ENCODE measurements at places on chromosomes 4 and X.

DNA sequence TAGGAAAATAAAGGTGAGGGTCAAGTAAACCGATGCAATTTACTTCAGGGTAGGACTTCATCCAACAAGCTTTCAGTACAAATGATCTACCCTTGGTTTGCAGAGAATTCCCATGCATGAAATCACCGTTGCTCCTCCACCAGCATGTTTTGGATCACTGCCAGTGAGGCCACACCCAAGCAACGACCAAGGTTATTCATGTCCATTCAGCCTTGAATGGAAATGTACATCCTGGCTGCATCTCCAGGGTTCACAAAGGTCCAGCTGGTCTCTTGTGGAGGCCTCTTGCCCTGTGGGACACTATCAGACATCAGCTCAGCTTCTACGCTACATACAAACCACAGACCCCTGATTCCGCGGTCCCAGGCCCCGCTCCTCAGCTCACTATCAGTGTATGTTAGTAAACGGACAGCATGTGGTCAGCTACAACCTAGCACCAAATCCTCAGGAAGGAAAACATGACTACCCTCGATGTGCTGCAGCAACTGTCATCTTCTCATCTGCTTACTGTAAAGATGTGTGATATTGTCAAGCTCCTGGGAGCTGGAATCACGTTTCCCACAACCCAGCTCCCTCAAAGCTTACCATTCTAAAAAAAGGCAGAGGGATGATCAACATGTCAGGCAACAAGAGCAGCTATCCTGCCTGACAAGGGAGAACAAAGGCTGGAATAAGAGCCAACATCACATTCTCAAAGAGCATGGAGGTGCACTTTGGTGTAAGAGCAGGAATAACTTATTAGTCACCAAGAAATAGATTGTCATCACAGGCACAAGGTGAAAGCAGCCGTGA, 4.9 kb downstream of the LYAR start:
- no peak for DNase-seq

GRCh38 chrX:41857670-41858069, 65.7 kb downstream of the CASK start:
- no peak for DNase-seq

DNA sequence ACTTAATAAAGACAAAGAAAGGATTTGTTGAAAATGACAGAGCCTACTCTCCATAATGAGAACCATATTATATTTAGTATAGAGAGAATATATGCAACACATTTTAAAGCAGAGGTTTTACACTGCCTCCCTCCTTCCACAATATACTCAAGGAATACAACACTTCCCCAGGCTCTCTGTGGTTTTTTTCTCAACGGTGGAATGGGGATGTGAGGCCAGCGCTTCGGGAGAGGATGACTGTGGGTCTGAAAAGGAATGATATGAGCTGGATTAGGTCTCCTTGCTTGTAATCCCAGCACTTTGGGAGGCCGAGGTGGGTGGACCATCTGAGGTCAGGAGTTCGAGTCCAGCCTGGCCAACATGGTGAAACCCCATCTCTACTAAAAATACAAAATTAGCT, 348.7 kb upstream of the KLF3 start:
- no peak for DNase-seq

DNA sequence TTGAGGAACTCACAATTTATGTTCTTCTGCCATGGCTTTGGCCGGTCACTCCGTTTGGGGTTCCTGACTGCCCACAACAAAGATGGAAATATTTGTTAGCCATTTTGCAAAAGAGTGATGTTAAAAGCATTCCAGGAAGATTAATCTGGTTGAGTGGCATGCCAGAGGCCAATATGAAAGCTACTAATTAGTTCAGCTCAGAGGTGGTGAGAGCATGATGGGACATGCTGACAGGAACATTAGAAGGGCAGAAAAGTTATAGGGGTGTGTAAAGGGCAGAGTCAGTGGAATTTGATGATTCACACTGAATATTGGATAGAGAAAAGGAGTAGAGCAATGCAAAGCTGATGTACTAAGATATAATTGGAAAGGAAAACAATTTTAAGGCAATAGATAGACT, 94.4 kb downstream of the TLL1 start:
- DNase-seq, result no peak

DNA sequence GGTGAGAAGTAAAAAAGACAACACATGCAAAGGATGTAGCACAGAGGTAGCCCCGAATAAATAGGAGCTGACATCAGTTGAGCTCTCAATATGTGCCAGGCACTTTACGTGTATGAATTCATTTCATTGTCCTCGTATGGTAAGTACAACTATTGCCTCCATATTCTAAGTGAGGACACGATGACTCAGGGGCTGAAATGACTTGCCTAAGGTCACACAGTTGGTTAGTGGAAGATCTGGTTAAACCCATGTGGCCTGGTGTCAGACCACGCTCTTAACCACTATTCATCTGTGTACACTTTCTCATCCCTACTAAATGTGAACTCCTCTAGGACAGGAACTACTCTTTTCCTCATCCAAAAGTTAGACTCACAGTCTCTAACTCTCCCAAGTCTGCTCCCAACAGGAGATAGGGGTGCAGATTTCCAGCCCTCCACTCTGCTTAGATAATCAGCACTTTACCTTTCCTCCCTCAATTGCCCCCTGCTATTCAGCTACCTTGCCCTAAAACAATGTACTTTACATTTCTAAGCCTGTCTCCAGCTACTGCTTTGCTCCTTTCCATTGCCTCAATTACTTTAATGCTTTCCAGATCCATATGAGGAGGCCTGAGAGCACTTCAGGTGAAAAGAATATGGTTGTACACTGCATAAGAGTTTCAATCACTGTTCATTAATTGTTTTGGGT, 58.8 kb upstream of the LHFPL1 start:
- DNase-seq, result no peak

DNA sequence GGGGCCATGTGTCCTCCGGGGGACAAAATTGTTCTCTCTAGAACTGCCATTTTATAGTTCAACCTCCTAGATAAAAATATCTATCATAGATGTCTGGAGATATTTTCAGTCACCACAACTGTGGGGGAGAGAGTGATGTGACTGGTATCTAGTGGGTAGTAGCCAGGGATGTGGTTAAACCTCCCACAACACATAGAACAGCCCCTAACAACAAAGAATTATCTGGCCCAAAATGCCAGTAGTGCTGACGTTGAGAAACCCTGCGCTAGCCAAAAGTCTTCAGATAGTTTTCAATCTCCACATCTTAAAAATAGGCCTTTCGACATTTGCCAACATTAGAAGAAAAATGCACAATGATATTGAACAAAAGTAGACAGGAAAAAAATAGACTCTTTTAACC, 19.0 kb upstream of the SUPT20HL2 start:
- DNase-seq, result no peak

- no peak for DNase-seq
Observed at GRCh38 chr4:100269446-100269845, 79.2 kb upstream of the DDIT4L start.

DNA sequence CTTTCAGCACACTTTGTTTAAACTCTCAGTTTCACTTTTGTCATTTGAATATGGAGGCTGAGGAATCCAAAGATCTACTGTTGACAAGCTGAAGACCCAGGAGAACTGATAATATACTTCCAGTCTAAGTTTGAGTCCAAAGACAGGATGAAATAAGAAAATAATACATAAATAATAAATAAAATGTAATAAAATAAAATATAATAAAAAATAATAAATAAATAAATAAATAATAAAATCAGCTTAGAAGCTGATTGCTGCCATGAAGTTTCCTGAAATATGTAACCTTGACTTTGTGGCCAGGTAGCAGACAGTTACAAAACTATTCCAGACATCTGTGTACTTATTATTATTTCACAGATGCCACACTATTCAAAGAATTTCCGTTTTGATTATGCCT, 55.0 kb downstream of the NPY2R start:
- DNase-seq, result no peak

DNA sequence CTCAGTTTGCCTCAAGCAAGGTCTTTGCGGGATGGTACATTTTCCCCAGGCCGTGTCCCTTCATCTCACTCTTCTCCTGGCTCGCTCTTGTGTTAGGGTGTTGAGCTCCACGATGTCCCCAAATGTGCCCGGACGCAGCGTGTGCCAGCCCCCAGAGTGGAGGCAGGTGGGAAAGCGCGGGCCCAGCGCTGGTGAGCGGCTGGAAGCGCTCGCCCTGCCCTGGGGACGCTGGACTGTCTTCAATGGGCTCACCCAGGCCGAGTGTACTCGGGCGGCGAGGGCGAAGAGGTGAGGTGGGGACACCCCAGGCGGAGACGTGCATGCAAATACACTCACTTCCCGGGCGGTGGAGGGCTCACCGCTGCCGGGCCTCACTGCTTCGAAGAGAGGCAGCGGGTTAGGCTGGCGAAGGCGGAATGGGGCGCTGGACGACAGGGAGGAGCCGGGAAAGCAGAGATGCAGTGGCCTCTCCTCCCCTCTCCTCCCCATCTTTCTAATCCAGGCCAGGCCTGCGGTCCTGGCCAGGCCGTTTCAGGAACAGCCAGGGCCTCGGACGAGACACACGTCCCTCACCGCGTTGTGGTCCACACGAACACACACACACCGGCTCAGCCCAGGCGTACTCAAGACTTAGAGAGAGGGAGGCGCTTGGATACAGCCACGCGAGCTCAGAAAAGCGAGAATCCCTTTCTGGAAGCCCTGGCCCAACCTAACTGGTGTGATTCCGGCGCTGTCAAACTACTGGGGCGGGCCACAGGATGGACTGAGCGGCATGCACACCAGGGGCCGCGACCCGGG, 2.2 kb downstream of the NKX6-1 start:
- no peak for DNase-seq

- DNase-seq, result peak; percentile 60
Observed at GRCh38 chrX:10189317-10190268, 32.8 kb downstream of the CLCN4 start.

- no peak for DNase-seq
Observed at GRCh38 chr4:6929339-6929811, 19.7 kb downstream of the TBC1D14 start.

GRCh38 chr4:94714365-94715160, 43.2 kb upstream of the BMPR1B start:
- DNase-seq, result no peak

DNA sequence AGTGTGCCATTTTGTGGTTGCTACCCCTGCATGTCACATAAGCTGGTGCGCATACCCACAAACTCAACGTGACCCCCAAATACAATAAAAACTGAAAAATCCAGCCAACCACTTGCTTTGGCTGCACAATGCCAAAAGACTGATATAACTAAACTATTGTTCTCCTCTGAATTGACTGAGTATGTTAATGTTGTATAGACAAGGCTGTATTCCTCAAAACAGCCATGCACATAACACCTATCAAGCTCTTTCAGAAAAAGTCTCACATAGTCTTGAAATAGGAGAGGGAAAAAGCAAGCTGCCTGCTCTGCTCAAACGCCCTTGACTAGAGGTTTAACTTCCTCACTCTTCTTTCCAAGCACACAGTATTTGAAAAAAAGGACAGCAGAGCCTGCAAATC, 126.4 kb upstream of the NOCT start:
- DNase-seq, result no peak

DNA sequence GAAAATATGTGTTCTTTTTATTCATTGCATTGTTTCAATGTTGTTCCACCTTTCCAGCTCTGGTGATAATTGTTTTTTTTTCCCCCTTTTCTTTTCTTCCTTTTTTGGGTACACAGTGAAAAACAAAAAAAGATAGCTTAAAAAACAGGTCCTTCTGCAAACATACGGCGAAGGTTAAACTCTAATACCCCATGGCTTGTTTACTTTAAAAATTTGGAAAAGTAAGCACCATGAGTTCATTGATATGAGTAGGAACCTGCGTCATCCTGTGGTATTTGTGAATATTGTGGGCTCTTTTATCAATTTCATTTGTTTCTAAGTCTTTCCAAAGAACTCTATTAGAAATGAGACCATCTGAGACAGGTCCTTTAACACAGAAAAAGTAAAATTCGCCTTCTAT, 123.5 kb downstream of the CHRNA9 start:
- no peak for DNase-seq

GRCh38 chrX:47697181-47697580, 38.2 kb upstream of the UXT start:
- no peak for DNase-seq

GRCh38 chr4:174284487-174284886, 776 bp downstream of the CEP44 start:
- DNase-seq, result no peak

- DNase-seq, result no peak
Observed at GRCh38 chr4:47104986-47105385, 73.6 kb downstream of the GABRB1 start.

- DNase-seq, result no peak
Observed at GRCh38 chr4:162645381-162645780, 481.6 kb upstream of the FSTL5 start.

DNA sequence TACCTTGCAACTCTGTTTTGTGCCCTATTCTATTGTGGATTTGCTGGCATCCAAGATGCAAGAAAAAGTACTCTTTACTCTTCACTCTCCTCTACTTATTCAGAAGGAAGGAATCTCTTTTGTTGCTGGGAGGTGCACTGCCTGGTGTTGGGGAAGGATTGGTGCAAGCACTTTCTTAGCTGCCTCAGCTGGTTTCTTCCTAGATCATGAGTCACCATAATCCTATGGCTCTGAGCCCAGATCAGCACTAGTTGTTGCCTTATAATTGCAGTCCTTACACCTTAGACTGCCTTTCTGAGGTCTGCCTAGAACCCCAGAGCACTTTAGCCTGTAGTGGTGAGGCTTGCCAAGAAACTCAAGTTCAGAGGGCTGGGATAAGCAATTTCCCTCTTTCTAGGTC, 37.0 kb upstream of the CT83 start:
- DNase-seq, result no peak

GRCh38 chrX:21289232-21289631, 85.0 kb upstream of the CNKSR2 start:
- no peak for DNase-seq

GRCh38 chrX:24405959-24406358, 45.5 kb downstream of the SUPT20HL1 start:
- DNase-seq, result no peak

GRCh38 chr4:90730752-90731151, 603.6 kb downstream of the CCSER1 start:
- DNase-seq, result no peak

- DNase-seq, result no peak
Observed at GRCh38 chrX:95629737-95630136, 1054.9 kb upstream of the DIAPH2 start.

DNA sequence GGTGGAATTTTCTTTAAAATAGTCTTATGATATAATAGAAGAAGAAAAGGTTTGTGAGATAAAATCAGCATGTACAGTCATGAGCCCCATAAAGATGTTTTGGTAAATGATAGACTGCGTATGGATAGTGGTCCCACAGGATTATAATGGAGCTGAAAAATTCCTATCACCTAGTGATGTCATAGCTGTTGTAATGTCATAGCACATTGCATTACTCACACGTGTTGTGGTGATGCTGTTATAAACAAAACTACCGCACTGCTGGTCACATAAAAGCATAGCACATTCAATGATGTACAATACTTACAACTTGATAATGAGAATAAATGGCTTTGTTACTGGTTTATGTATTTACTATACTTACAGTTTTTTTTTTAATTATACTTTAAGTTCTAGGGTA, 715.2 kb upstream of the HTR2C start:
- DNase-seq, result no peak

- no peak for DNase-seq
Observed at GRCh38 chrX:70444326-70444945, at the start of gene DLG3. Gene DLG3 (plus strand): TSS chrX:70444835. CDS start chrX:70445202, 367 bp downstream.

GRCh38 chr4:186932196-186932595, 208.5 kb upstream of the FAT1 start:
- no peak for DNase-seq

Data from activated CD4-positive, alpha-beta T cell treated with anti-CD3 and anti-CD28 coated beads, Interleukin-2, amount 50 U/mL, for 4 hours (primary cell).